ENCODE measurements at places on chromosomes 12 and 14.

GRCh38 chr12:388541-389141 lies 479 bp downstream of the KDM5A start:
- peak; percentile 17 for DNase-seq

GRCh38 chr14:66085224-66085623 lies 400.9 kb upstream of the CCDC196 start:
- DNase-seq = no peak

DNA sequence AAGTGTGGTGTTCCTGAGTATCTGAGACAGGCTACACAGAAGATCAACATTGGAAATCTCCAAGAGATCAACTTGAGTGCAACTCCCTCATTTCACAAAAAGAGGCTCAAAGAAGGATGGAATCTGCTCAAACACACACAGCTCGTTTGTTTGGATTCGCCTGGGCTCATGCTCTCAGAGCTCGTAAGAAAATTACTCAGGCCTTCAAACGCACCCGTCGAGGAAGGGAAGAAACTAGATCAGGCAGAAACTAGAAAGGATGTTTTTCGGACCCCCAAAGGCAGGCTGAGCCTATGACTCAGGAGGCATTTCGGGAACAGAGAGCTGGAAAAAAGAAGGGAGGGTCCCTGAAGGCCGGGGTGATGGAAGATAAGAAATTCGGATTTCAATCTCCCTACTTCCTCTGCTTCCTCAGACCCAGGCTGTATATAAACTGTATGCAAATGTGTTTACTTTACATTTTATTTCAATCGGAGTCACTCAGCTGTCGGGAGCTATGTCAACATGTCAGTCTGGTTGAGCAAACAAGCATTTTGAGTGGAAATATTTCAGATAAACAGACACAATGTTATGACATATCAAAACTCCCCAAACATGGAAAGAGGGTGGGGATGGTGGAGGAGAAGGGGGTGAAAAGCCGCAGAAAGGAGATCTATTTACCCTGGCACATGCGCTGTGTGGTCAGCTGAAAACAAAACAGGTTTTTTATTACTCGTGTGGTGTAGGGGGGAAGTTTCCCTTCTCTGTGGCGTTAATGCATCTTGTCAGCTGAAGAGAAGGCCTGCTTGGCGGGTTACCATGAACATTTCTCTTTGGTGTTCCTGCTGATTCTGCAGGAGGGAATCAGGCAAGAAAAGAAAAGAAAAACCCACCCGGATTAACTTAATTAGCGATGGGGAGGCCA lies 129.1 kb upstream of the TBX3 start:
- DNase-seq = no peak

DNA sequence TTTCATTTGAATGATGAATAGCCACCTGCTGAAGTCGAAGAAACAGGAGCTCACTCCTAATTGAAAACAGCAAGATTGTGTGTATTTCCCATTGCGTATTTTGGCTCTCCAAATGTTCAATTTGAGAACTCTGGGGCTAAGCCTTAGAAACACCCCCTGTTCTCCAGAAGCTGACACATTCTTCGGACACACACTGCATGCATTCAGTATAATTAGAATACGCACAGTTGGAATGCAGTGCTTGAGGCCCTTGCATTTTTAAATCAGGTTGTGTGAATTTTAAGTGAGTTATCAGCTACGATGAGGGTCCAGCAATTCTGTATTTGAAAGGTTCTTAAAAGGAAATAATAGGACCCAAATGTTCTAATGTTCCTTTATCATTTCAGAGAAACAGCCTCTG lies 103.8 kb downstream of the PRKD1 start:
- no peak for DNase-seq

DNA sequence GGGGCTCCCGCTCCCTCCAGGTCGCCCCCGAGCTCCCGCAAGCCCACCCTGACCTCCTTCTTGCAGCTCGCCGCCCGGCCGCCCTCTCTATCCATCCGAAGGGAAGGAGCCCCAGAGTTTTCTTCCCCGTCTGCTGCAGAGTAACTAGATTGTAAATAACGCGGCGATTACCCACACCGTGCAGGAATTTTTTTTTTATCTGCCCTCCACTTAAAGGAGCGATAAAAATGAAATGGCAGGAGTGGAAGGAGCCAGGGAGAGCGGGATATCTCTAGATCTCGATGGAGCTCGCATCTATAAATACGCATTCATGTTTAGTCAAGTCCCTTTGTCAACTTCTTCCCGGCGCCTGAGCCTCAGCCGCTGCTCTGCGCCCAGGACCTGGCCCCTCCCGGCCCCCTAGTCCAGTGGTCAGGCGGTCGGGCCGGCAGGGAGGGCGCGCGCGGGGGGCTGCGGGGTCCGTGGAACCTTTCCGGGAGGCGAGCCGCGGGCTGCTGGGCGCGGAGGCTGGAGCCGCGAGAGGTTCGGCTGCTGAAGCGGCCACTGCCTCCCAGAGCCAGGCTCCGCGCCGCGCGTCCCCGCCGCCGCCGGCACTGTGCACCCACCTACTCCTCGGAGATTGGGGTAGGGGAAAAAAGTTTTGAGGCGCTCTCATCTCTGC lies 386.0 kb downstream of the BCAT1 start:
- DNase-seq = peak; percentile 84

GRCh38 chr12:22333713-22334409 lies 646 bp downstream of the ST8SIA1 start:
- DNase-seq = peak; percentile 35

GRCh38 chr12:1533602-1534304 lies 60.6 kb downstream of the FBXL14 start:
- no peak for DNase-seq

DNA sequence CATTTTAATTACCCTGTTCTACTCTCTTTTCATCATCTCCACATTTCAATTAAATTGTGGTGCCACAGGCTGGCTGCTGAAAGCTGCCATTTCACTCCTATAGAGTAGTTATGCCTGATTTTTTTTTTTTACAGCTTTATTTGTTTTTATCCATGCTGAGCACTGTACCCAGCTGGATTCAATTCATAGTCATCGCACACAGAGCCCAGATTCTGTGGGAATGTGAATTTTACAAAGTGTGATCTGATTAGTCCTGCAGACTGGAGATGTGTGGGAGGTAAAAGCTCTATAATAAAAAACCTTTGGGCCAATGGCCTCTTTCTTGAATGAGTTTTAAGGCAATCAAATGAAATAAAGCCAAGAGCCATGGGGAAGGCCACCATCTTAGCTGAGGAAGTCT lies 190.2 kb downstream of the ANO4 start:
- no peak for DNase-seq

GRCh38 chr12:53513712-53514410 lies 6.6 kb upstream of the NPFF start:
- DNase-seq = peak; percentile 61

DNA sequence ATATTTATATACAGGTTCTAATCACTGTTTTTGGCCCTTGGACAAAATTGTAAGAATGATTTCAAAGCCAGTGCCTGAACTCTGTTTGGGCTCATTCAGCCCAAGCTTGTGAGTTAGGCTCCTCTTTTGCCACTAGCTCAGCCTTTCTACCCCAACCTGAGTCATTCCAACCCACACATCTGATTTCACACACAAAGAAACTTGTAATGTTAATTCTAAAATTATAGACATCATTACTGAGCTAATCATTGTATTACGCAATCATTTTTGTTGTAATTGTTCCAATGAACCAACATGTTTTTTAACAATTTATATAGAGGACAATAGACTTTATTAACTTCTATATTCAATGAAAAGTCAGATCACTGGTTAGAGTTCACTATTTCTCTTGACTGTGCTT lies 441.1 kb downstream of the ETNK1 start:
- DNase-seq = no peak

DNA sequence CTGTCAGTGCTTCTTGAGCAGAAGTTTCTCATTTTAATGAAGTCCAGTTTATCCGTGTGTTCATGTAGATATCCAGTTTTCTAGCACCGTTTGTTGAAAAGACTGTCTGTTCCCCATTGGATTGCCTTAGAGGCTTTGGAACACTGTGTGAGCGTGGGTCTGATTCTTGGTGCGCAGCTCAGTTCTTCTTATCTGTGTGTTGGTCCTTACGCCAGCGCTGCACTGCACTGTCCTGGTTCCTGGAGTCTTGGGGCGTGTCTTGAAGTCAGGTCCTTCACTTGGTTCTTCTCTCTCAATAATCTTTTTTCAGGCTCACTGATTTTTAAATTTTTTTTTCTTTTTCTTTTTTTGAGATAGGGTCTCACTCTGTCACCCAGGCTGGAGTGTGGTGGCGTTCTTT lies 25.5 kb downstream of the EP400 start:
- DNase-seq = no peak

GRCh38 chr12:119728444-119728745 lies 60.5 kb downstream of the PRKAB1 start:
- no peak for DNase-seq

GRCh38 chr14:30322819-30323218 lies 236.1 kb upstream of the G2E3 start:
- no peak for DNase-seq

- no peak for DNase-seq
These were observed 30.5 kb upstream of the AP4S1 start for GRCh38 chr14:30994681-30995620.

DNA sequence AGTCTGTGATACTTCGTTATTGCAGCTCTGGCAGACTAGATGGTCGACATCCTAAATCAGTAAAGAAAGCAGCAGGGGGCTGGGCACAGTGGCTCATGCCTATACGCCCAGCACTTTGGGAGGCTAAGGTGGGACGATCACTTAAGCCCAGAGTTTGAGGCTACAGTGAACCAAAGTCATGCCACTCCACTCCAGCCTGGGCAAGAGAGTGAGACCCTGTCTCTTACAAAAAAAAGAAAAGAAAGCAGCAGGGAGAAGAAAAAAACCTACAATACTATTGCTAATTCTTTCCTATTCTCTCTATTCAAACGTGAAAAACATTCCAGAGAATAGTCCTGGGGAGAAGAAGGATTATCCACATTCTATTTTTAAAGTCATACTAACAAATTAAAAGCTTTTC lies 79.5 kb downstream of the DCAF5 start:
- no peak for DNase-seq

- peak; percentile 84 for DNase-seq
These were observed 138.0 kb downstream of the ASCL4 start for GRCh38 chr12:107912421-107913004.

DNA sequence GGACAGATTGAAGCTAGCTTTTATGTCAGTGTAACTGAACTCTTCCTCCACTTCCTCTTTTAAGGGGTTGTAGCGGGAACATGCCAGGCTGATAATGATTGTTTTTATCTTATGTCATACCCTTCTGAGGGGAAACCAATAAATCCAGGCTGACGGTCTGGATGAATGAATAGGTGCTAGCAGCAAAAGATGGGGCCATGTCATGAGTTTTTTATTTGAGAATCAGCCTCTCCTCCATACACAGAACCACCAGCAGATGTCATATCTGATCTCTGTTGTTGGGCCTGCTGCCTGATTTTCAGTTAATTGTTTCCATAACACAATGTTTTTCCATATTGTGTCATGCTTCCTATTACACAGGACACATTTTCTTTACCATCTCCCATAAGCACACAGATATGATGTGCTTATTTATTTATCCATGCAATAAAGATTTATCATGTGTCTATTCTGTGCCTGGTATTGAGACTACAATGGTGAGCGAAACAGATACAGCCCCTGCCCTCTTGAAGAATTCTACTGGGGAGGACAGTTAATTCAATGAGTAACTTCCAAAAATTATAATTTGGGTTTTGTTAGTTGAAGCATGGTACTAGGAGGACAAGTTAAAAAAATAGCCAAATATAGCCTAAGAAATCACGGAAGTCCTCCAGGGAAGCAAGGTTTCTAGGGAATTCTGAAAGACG lies 33.6 kb upstream of the CRY1 start:
- DNase-seq = no peak

DNA sequence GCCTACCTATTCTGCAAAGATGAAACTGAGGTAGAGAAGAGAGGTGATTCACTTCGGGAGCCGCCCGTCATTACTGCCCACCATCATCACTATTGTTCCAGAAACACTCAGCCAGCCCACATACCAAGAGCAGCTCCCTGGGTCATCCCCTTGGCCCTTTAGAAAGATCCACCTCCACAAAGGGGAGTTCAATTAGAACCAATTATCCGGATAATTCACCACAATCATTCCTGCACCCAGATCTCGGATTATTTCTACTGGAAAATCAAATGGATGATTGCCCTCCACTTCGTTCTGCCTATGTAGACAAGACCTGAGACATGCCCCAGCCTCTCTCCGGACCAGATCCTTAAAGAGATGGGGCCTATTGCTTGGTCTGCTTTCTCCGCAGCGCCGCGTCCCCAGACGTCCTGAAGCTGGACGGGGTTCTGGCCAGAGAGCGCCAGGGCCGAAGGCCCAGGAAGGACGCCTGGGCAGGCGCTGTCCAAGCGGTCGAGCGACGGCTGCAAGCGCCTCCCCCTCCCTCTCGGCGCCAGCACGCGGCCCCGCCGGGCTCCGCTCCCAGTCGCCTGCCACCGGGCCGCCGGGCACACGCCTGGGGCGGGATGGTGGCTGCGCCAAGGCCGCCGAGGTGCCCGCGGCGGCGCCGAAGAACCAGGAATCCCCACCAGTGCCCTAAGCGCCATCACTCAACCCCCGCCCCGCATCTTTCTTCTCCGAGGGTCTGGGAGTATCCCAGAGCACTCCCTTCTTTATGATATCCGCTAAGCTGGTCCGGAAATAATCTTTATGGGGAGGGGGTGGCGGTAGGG lies 1.3 kb upstream of the ASCL1 start:
- peak; percentile 75 for DNase-seq

GRCh38 chr12:76549131-76549530 lies 10.4 kb downstream of the OSBPL8 start:
- no peak for DNase-seq

- DNase-seq = no peak
These were observed 164.1 kb downstream of the EPS8 start for GRCh38 chr12:15625075-15625474.

DNA sequence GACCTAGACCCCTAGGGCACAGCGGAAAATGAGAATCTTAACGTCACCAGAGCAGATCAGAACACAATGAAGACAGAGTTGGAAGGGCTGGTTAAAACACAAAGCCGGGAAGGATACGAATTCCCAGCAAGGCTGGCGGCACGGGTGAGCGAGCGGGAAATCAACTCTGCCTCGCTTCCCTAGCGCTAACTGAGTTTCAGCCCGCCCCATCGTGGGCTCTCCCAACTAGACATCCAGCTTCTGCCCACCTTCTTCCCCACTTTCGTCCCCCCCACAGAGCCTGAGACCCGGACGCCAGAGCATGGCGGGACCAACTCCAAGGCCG lies 377 bp downstream of the CCNT1 start:
- DNase-seq = no peak

DNA sequence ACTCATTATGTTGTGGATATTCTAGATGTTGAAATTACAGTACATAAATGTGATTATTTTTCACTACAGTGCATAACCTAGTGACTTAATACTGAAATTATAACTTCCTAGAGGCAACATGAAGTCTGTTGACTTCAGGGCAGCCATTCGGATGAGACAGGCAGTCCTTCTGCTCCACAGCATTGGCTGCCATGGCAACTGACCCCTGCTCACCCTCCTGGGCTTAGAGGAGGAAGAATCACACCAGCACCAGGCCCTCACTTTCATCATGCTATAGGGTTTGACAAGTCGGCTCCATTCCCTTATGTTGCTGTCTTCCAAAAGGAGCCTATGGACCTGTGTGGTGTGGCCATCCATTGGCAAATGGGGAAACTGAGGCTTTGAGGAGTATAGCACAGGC lies 233.5 kb upstream of the TMEM132C start:
- DNase-seq = no peak

GRCh38 chr14:96084796-96085195 lies 45.6 kb downstream of the C14orf132 start:
- DNase-seq = no peak
